ENCODE measurements at places on chromosomes 12 and 14.

GRCh38 chr12:50992819-50993218 lies 33.4 kb downstream of the SLC11A2 start:
- no peak for DNase-seq

- DNase-seq = no peak
Observed at GRCh38 chr12:88241862-88242570, 99.9 kb downstream of the TMTC3 start.

DNA sequence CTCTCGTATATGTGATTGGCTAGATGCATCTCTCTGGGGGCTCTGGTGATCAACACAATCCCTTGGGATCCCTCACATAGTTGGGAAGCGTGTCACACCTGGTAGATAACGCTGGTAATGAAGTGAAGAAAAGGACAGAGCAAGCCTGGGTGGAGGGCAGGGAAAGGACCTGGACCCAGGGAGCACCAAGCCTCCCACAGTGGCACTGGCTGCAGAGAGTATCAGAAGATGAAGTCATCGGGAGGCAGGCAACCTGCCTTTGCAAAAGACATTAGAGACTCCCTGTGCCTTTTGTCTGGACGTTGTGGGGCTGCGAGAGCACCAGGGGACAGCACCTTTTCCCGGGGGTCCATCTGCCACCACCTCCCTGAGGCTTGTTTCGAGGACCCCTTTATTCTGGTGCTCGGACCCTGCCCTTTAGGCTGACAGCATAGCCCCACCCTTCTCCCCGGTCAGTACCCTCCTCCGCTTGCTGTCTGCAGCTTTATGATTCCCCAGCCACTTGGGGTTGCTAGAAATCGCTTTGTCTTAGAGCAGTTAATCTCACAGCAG lies 116.4 kb downstream of the EML1 start:
- no peak for DNase-seq

- DNase-seq = peak; percentile 29
Observed at GRCh38 chr14:33529787-33530757, 420.8 kb downstream of the EGLN3 start.

DNA sequence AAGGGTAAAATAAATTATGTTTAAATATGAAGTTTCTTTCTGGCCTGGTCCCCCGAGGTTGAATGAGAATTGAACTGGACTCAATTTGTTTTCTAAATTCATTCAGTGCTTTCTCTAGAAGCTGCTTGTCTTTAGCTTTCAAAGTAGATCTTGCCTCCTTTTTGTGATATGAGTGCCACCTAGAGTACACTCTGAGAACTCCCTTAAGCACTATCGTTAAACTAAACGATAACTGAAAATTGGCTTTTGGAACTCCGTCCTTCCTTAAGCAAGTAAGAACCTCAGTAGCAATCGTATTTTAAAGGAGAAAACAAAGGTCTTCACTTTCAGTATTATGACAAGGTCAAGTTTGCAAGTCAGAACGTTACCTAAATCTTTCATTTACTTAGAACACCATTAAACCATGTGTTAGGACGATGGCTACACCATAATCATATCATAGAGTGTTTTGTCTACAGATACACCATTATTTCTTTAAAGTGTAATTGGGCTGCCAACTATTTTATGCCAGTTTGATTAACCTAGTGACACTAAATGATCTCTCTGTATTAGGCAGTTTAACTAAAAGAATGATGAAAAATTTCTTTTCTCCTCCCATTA lies 364.8 kb downstream of the SNAPC1 start:
- peak; percentile 56 for DNase-seq

DNA sequence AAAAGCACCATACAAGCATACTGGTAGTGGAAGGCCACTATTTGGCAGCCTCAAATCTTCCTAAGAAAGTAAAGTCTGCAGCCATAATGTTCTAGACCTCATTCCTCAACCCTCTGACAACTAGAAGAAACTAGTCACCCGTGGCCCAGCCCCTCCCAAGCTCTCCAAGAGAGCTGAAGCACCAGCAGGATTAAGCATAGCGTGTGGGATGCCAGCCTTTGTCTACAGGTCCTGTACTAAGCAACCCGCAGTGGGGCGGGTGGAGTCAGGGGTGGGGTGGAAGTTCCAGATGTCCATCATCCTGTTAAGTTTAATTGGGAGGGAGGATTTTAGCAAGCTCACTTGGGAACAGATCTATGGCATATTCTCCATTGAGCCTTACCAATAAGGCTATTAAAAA lies 14.2 kb downstream of the SLC11A2 start:
- no peak for DNase-seq

- DNase-seq = no peak
Observed at GRCh38 chr12:18868717-18869116, 130.8 kb downstream of the CAPZA3 start.

GRCh38 chr14:54108481-54109471 lies 152.2 kb upstream of the BMP4 start:
- DNase-seq = no peak

DNA sequence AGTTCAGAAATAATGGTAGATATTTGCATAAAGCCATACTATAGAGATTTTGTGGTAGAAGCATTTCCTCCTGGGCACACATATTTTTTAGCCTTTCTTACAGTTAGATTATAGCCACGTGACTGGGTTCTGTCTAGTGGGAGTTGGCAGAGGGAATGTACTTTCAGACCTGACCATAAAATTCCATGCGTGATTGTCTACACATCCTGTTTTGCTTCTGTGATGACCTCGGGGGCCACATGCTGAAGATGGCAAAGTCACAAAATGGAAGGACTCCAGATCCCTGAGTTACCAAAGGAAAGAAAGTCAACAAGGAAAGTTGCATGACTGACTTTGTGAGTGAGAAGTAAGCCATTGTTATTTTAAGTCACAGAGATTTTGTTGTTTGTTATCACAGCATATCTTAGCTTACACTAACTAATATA lies 14.6 kb upstream of the MIA2 start:
- DNase-seq = no peak

DNA sequence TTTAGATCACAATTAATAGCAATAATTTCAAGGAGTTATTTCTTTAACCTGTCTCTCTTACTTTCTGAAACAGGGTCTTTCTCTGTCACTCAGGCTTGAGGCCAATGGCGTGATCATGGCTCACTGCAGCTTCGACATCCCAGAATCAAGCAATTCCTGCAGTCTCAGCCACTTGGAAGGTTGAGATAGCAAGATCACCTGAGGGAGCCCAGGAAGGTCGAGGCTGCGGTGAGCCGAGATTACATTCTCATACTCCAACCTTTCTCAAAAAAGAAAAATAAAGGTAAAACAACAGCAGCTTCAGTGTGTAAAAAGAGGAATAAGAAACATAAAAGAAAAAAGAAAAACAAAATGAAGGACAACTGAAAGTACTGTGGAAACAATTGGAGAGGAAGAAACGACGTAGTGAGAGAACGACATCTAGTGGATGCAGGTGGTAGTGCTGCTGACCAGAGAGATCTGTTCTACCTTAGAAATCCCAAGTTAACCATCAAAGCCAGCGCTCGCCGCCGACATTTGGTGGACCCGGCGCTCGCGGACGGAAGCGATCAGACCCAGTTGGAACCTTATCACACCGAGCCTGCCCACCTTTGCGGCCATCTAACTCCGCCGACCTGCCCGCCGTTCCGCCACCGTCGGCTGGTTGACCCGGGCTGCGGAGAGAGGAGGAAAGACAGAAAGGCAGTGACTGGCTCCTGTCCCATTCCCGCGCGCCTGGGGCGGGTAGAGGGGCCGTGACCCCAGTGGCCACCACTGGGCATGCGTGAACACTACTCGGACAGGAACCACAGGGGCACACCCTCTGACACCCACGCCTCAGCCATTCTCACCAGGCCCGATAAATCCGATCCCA lies 196.1 kb downstream of the ALG10 start:
- DNase-seq = peak; percentile 47

GRCh38 chr14:66121859-66122258 lies 364.3 kb upstream of the CCDC196 start:
- no peak for DNase-seq

DNA sequence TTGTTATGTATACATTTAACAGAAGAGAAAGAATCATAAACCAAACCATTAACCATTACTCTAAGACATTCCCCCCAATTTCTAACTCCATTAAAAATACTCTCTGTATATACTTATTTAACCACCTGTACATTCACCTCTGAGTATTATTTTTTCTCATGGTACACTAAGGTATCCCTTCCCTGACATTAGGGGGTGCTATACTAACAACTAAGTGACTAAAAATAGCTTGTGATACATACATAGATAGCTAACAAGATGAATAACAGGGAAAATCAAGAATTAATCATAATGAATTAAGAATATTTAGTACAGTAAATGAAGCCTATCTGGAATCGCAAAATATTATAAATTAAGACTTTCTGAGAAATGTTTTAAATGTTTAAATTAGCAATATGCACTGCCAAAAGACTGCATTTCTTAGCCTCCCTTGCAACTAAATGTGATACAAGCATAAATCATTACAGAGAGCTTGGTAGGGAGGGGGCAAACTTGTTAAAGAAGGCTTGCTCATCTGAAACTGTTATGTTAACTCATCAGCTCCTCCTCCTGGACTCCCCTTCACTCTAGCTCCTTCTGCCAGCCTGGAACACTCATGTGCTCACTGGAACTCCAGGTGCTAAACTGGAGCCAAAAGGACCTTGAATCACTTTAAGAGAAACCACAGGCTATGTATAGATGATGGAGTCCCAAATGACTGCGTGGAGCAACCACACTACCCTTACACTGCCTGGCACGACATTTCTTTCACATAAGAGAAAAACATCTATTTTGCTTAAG lies 14.9 kb downstream of the C2CD5 start:
- DNase-seq = peak; percentile 34

DNA sequence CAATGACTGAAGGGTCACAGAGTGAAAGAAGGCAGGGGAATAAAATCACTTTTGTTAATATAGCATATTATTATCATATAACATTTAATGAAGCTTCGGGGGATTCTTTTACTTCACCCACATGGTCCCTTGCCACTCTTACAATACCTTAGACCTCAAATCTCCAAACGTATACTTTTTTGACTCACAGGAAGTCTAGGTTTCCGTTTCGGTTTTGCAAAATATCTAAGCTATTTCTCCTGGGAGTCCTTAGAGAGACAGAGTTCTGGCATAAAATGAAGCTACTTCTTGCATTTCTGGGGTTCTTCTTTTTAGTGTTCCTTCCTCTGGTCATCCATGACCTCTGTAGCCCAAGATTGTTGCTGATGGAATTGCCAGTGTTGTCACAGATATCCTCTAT lies 590.5 kb upstream of the ATP2B1 start:
- no peak for DNase-seq

DNA sequence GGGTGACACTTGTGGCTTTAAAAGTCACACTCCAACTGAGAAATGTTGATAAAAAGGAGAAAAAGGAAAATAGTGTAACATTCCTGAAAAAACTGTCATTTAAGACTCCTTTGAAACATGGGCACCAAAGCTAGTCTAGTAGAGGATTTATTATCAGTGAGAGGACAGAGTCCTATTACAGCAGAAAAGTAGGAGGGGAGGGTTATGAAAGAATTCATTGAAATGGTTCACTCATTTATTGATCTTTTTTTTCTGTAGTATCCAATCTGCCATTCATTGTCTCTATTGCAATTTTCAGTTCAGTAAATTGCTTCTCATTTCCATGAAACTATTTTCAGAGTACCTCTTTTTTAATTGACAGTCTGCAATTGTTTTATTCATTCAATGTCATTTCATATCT lies 25.4 kb downstream of the PPM1A start:
- DNase-seq = no peak

GRCh38 chr14:59827401-59827800 lies 43.2 kb downstream of the RTN1 start:
- DNase-seq = no peak

DNA sequence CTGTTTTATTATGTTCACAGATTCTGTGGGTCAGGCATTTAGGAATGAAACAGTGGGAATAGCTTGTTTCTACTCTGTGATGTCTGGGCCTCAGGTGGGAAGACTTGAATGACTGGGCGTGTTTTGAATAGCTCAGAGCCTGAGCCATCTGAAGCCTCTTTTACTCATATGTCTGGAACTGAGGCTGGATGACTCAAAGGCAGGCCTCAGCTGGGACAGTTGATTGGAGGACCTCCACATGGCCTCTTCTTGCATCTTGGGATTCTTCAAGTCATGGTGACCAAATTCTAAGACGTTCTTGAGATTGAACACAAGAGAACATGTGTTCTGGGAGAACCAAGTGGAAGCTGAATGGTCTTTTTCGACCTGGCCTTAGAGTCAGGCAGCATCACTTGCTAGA lies 45.8 kb upstream of the TBX3 start:
- no peak for DNase-seq

DNA sequence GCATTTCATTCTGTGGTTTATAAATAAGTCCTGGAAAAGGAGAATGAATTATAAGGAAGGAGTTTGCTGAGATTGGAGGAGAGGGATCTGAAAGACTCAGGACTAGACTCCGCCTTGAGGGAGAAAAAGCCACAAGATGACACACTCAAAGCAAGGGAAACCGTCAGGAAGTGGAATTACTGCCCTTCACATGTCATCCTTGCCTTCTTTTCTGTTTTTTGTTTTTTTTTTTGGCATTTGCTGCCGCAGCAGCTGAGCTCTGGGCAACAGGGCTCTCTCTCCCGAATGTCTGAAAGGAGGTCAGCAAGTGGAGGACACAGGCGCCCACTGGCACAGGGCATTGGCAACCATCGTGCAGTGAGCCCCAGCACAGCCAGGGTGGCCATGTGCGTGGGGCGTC lies 344.9 kb downstream of the DPF3 start:
- DNase-seq = no peak

DNA sequence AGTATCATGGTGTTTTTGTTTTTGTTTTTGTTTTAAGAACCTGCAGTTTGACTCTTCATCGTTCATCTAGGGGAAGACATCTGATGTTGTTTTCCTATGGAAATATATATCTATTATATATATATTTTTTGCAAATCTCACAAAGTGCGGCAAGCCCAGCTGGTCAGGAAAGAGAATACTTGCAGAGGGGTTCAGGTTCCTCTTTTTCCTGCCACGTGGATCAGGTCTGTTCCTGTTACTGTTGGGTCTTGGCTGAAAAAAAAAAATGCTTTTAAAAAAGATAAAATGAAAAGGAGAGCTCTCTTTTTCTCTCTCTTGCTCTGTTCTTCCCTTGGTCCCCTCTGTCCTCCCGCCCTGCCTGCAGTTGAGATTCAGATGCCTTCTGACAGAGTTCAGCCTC lies 179.4 kb upstream of the BCL2L14 start:
- DNase-seq = no peak

DNA sequence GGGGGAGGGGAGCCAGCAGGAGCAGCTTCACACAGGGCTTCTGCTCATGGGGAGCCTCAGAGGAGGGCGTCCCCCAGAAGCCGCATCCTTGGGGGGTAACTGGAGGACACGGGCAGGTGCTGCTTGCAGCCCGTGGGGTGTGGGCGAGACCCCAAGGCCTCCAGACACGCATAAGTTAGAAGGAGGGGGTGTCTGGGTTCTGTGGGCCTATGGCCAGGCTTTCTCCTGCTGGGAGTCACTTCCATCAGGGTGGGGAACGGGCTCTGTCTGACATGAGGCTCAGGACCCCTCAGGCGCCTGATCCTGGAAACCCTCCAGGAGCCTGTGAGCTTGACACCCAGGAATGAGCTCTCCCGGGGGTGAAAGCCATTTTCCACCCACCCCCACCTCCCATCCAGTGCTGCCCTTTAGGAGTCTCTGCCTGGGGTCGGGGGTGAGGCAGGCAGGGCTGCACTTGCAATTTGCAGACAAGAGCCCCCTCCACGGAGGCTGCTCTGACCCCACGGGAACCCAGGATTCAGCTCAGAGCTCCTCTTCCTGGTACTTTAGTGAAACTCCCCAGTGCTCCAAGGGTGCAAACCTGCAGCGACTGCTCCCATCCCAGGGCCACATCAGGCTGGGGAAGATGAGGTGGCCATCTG lies 325.7 kb downstream of the ADGRD1 start:
- no peak for DNase-seq
